ENCODE measurements at places on chromosomes 5 and 9.

DNA sequence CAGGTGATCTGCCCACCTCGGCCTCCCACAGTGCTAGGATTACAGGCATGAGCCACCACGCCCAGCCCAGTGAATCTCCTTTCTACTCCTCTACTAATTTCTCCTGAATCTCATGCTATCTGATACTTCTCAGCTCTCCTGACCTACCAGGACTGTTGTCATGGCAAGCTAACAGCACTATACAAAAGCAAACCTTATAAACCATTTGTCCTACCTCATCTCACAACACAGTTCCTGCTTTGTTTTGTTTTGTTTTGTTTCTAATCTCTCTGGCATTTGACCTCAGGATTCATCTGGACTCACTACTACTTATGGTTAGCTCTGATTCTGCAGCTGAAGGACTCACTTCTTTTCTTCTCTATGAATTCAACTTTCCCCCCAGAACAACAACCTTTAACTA is 734.8 kb downstream of the TLE1 start:
- no peak for DNase-seq

GRCh38 chr9:71987471-71988371 is 72.7 kb downstream of the C9orf57 start:
- no peak for DNase-seq

DNA sequence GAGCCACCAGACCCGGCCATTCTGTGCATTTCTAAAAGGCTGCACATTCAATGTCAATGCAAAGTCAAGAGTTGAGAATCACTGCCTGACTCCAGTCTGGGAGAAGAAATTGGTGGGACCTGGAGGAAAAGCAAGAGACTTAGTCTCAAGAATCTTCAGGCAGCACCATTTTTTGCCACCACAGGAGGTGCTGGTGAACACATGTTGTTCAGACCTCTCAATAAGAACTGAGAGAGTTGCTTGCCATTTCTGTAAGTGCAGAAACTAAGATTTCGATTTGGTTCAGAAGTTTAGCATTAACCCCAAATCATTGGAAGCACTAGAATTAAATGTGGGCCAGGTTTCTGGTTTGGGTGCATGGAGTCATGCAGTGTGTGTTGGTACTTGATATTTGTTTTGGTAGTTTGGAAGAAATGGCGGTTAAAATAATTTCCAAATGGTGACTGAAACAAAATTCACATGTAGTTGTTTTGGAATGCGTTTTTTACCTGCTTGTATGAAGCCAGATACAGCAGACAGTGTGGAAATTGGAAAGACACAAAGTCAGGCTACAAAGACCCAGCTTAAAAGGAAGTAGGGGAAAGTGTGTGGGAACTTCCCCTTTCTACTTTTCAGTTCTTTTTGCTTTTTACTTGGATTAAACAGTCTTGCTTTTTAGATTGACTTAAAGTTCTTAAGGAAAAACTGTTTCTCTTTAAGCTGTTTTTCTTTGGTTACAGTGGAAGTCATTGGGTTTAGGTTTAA is 20.4 kb downstream of the PDE8B start:
- DNase-seq = no peak

- DNase-seq = no peak
These were observed 46.1 kb upstream of the ZBED3 start for GRCh38 chr5:77133061-77133758.

GRCh38 chr5:17077440-17078233 is 139.8 kb upstream of the BASP1 start:
- no peak for DNase-seq

DNA sequence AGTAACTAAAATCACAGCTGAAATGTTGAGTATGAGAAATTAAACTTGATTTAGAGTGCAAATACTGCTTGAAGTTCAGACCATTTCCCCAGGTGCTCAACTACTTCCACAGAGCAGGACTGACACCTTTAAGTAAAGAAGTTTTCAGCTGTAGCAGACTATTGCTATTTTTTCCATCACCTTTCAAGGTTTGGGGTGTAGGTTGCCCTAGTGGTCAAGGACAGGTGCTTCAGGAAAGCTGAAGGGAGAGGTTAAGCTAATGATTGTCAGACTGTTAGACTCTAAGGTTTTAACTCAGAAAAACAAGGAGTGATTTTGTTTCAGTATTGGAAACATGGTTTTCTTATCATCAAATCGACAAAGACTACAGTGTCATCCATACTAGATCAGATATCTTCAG is 162.1 kb downstream of the CCDC192 start:
- no peak for DNase-seq

- no peak for DNase-seq
These were observed 158.8 kb downstream of the TMEM161B start for GRCh38 chr5:88109818-88110217.

DNA sequence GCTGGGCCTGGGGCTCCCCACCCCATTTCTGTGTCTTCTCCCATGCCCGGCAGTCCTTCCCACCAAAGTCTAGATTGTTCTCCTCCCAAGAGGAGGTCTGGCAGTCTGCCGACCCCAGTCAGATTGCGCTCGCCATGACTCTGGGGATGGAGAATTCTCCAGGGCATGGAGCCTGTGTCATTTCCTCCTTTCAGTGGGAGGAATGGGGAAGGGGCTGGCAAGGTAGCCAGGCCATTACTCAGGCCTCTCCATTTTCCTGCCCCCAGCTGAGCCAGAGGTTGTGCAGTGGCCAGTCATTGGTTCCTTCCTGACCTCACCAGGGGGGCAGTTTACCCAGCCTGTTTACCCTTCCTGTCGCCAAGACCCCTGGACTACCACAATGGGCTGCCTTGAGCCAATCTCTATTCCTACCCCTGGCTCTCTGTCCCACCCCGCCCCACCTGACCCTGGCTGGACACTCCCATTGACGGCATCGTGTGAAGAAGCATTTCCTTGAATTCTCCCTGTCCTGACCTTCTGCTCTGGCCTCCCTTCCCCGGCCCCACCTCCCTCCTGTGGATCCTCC is 628 bp downstream of the SYNPO start:
- DNase-seq = no peak

DNA sequence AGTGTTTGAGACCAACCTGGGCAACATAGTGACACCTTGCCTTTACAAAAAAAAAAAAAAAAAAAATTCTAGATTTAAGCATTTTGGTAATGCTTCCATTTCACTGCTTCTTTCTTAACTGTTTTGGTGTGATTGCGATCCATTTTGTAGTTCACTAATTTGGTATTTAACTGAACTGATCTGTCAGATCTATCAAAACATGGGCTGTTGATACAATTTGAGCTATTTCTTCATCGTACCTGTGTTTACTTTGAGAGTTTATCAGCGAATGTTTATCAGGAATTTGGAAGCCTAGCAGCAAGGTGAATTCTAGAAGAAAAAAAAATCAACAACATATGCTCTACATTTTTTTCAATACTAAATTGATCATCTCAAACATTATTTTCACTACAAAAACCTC is 864.9 kb upstream of the WWC1 start:
- DNase-seq = no peak

GRCh38 chr5:103617913-103618312 is 55.3 kb upstream of the NUDT12 start:
- no peak for DNase-seq

DNA sequence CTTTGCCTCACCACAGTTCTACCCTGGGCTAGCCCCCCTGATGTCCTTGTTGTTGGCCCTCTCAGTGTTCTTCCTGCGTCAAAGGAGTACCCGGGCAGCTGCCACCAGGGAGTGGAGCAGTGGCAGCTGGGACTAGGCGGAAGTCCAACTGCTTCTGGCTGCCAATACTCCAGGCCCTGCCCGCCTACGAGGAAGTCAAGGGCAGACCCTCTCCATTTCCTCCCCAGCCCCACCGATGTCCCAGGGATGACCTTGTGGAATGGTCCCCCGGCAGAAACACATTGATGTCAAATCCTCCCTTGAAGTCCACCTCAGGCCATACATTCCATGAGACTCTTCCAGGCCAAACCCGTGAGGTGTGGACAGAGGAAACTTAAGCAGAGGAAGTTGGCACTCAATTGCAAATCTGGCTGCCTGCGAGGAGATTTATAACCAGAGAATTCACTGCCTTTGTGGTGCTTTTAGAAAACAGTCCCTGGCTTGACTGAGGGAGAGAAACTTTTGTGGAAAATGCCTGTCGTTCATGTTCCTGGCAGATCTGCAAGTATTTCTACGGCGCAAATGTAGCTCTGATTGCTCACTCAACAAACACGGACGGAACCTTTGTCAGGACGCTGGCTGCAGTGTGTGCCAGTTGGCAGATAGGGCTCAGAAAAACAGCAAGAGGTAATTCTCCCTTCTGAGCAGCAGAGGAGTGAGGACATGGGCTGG is 339.7 kb downstream of the RAB3C start:
- no peak for DNase-seq

DNA sequence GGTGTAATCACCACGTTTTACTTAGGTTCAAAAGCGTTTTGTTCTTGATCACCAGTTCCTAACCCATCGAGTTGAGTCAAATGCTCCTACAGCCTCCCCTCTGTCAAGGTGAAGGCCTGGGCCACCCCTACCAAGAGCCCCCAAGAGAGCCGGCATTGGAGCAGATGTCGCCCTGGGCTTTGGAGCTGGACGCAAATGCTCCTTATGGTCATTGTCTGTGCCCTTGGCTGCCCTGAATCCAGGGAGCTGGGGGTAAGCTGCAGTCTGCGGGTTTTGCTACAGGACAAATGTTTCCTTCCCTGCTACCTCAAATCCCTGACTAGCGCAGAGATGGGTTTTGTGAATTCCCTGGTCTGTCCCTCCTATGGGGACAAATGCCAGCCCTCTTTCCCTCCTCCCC is 4.9 kb downstream of the RNF183 start:
- DNase-seq = no peak

DNA sequence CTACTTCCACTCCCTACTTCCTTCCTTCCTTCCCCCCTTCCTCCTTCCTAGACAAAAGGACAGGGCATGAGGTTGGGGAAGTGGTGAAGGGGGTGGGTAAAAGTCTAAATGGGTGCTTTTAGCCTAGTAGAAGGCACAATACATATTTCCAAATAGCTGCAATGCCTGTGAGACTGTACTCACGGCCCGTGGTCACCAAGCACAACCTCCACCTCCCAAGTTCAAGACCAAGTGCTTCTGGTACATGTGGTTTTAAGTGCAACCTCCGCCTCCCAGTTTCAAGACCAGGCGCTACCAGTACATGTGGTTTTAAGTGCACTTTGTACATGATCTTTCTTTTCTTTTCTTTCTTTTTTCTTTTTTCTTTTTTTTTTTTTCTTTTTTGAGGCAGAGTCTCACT is 14.5 kb upstream of the NTNG2 start:
- DNase-seq = peak; percentile 12

DNA sequence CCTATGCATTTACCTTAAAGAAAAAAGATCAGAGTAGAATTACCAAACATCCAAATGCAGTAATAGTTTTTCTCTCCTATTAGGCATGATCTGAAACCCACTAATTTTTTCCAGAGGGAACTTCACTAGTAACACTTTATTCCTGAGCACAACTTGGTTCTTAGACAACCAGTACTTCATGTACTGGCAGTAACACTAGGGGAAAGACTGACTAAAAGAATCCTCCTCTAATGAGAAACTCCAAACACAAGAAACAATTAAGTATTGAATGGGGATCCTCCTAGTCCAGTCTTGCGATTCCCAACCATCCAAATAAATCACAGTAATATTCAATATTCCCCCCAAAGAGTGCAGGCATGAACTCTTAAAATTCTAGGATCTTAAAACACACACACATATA is 48.9 kb downstream of the ZNF608 start:
- DNase-seq = no peak

DNA sequence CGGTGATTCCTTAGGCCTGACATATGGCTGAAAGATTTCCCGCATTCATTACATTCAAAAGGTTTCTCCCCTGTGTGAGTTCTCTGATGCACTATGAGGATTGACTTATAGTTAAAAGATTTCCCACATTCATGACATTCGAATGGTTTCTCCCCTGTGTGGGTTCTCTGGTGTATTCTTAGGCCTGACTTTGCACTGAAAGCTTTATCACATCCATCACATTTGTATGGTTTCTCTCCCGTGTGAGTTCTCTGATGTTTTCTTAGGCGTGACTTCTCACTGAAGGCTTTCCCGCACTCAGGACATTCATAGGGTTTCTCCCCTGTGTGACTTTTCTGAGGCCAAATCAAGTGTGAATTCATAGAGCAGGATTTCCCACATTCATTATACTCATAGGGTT is 35.8 kb downstream of the ZNF782 start:
- DNase-seq = no peak

DNA sequence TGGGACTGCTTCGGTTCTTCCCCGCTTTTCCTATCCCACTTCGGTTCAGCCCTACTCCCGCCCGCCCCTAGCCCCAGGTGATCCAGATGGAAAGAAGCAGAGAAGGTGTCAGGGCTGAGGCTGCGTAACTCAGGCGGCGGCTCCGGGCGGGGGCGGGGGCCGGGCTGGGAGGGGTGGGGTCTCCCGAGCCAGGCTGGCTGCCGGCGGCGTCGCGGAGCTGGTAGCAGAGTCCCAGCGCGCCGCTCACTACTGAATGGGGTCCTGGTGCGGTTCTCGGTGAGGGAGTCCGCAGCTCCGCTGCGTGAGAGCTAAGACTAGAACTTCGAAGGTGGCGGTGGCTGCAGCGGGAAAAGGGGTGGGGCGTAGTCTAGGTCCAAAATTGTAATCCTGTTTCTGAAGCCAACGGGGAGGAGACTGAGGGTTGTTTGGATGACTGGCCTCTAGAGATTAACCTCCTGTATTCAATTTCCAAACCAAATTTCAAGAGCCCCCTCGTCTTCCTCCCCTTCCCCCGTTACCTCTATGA is 1.4 kb downstream of the PRR16 start:
- DNase-seq = no peak

DNA sequence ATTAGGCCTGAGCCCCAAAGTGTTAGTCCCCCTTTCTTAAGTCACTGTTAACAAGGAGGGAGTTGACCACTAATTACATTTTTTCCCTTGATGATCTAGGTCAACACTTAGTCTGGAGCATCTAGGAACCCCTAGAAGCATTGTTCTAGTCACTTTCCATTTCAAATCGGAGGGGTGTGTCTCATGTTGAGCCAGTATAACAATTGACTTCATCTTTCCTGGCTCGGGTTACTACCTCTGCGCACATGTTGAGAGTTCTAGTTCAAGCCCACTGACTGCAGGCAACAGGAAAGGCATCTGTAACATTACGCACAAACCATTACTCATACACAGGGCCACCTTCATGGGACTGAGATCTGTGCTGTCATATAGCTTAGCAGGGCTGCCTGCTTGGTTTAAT is 164.9 kb downstream of the NTRK2 start:
- no peak for DNase-seq

- DNase-seq = no peak
These were observed 341.7 kb downstream of the KIAA0825 start for GRCh38 chr5:94276751-94277150.

DNA sequence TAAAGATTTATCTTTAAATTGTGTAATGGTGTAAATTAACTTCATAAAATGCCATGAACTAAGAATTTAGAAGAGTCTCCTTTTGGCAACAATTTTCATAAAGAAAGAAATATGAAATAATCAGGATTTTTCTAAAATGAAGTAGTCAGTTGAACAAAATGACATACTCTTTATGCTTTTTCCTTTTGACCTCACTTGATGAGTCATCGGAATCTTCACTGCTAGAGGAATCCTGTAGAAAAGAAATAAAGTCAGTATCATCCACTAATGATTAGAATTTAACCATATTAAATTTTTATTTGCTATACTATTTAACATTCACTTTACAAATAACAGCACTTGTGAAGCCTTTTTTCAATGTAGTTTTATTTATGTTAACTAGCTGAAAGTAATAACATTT is 26.1 kb downstream of the CHD1 start:
- DNase-seq = no peak

- DNase-seq = no peak
These were observed 70.7 kb upstream of the SLC25A51 start for GRCh38 chr9:37974506-37975173.

Measured in CD4-positive, alpha-beta T cell treated with Interleukin-10 for 1 hour (primary cell).